ENCODE measurements at places on chromosomes 2 and 18.

DNA sequence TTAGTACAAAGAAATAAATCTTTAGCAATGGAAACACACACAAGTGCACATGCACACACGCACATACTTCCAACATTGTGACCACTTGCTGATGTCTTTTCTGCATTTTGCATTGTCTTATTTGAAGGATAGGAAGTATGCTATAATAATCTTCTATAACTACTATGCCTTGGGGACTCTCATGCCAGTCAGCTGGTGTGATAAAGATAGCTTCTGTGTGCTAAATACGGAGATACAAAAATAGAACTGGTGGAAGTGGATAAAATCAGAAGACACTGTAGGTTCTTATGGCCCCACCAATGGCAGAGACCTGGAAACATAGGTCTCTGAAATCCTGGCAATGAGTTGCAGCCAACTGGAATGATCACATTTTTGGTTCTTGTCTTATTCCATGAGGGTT lies 31.5 kb upstream of the RASGRP3 start:
- DNase-seq: no peak

DNA sequence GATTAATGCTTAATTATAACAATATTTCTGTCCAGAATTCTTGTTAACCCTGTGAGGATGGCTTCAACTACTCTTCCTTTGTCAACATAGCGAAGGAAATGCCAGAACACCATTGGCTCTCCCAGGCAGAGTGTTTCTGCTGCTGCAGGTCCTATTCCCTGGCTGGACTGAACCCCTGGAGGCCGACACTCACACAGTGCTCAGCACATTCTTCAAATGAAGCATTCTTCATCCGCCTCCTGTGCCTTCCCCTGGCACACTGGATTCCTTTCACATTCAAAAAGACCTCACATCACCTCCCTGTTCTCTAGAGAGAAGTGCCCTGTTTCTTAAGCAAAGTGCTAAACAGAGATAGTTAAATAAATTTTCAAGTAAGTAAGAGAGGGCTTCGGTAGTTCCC lies 187.3 kb upstream of the MSH6 start:
- DNase-seq: no peak

DNA sequence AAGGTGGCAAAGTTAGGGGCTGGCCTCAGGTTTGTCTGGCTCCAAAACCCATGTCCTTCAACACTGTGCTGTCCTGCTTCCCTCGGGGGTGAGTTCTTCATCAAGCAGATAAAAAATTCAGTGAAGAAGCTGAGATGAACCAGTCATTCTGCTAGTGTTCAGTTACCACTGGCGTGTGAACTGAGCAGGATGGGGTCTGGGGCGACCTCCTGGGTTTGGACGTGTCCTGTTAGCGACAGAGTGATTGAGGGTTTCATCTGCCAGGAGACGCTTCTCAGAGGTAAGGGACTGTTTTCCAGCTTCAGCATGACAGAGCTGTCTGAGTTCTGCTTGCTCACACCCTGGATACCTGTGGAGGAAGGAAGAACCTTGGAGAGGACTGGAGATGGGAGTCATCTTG lies 14.6 kb downstream of the CEP68 start:
- DNase-seq: no peak

- no peak for DNase-seq
Observed at GRCh38 chr2:9712263-9712662, 81.5 kb upstream of the YWHAQ start.

DNA sequence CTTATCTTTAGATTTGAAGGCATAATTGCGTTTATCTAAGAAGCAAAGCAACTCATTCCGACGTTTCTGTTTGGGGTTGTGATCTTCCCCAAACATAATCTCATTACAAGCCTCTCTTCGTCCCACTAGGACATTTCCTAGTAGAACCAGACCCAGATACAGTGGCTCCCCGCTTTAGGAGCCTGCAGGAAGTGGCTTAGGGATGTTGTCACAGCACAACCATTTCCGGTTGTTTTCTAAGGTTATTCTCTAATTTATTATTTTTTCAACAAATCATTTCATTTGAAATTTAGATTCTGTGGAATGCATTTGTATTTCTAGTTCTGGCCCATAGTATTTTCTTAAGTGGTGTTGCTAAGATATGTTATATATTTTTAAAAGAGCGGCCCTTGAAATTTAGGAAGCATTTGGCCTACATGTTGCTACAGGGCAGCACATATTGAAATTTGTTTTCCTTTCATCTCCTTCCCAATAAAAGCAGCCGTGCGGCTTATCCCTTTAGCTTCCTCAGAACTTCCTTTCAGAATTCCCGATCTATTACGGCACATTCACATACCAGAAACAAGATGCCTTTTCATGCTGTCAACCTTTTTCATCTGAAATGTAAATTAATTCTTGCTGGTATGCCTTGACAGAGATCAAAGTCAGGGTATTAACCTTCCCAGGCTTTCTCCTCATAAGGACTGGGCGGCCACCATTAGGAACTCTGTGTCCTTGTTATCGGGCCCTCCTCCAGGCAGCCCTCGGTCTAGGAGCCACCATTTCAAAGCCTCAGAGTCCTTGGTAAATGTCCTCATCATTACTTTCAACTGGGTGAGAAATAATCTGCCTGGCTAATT lies 210.9 kb upstream of the SP5 start:
- no peak for DNase-seq

GRCh38 chr2:99697811-99698568 lies 208.2 kb upstream of the REV1 start:
- DNase-seq: no peak

GRCh38 chr2:126707941-126708340 lies 52.0 kb downstream of the GYPC start:
- DNase-seq: no peak

GRCh38 chr2:222976521-222977061 lies 75.4 kb upstream of the KCNE4 start:
- no peak for DNase-seq
